Fibroblast of the aortic adventitia (primary cell): ENCODE measurements at places on chromosomes 1 and 21.

- DNase-seq = no peak
Observed at GRCh38 chr1:15727021-15727420, 9.0 kb upstream of the SLC25A34 start.

DNA sequence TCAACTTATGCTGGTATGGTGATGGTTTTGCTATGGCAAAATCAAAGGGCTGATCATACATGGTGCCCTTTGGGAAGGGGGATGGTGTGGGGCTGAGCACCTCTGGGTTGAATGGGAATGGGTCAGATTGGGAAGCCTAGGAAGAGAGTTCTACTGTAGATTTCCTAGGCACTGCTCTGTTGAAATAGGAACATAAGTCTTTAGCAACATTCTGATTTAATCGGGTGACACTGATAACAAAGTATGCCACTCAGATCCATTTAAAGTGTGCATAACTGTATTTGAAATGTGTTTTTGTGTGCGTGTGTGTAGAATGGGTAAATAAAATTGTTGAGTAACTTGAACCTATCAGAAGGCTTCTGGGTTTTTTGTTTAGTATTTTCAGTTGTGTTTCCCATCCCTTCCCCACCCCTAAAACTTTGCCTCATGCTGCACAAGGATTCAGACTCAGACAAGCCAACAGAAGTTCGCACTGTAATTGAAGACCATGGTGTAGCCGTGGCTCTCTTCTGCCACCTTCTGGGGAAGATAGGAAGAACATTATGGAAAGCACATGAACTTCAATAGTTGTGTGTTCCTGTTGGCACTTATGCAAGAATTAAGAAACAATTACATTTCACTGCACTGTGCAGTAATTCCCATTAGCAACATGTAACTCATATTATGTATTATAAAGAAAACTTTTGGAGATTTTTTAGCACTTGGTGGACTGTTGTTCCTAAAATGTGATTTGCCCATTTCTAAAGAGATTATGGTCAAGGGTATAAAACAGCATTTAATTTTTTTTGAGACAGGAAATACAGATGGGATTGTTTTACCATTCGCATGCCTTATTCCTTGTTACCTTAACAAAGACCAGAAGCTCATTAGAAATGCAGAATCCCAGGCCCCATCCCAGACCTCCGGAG, 10.9 kb upstream of the C4BPB start:
- peak; percentile 90 for DNase-seq

- DNase-seq = no peak
Observed at GRCh38 chr1:60866917-60867531, 215.3 kb upstream of the NFIA start.

DNA sequence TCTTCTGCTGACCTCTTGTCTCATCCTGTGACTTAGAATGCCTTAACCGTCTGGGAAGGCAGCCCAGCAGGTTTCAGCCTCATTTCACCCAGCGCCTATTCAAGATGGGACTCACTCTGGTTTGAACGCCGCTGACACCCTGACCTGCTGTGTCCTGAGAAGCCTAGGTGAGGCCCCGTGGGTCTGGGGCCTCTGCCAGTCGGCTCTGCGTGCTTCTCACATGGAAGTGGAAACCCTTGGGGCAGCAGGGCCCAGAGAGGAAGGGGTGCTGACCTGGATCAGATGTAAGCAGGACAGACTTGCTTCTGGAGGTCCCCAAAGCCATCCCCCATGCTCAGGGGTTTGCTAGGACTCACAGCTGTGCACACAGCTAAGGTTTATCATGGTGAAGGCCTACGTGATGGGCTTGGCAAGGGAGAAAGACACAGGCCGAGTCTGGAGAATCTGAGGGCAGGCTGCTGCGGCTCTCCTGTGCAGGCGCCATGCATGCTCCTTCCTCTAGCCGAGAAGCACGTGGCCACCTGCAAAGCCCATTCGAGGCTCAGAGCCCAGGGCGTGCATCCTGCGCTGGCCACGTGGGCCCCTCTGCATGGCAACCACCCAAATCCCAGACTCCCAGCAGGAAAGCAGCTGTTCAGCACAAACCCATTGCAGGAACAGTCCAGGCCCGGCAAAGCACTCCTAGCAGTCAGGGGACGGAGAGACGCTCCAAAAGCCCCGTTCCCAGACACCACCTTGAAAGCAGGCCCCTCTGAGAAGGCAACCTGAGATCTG, 3.8 kb downstream of the TRPM2 start:
- no peak for DNase-seq

GRCh38 chr1:18951818-18952391, 4.6 kb downstream of the IFFO2 start:
- DNase-seq = no peak

DNA sequence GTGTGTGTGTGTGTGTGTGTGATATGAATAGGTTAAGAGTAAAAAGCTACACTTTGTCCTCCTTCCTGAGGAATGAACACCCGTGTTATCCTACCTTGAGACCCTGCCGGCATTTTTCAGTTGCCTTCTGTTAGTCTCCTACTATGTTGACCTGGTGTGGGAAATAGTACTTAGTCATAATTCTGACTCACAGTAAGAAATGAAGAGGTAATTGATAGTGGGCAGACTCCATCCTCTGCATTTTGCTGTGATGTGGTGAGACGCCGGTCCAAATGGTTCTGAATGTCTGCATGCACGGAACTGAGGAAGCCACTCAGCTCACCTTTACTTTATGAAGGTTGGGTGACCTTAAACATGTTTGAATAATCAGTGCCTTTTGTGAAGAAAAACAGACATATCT, 12.6 kb downstream of the CD101 start:
- no peak for DNase-seq

GRCh38 chr1:41329662-41330587, 31.3 kb upstream of the FOXO6 start:
- no peak for DNase-seq

DNA sequence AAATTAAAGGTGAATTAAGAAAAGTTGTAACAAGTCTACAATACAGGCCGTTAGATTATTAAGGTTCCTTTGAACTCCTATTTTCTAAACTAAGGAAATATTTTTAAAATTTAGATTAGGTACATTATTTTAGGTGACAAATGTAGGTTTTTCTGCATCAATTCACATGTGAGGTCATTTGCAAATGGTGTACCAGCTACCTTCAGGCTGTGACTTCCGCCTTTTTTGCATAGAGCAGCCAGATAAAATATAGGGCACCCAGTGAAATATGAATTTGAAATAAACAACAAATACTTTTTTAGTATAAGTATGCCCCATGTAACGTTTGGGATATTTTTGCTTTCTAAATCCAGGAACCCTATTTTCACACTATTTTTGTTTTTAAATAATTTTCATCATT, 544.0 kb downstream of the LMO4 start:
- DNase-seq = no peak

- peak; percentile 33 for DNase-seq
Observed at GRCh38 chr1:33377756-33378155, 53.1 kb downstream of the PHC2 start.

GRCh38 chr1:36323636-36324352, at the start of gene EVA1B:
TSS of gene EVA1B (minus strand) at chr1:36323645. CDS start at chr1:36323037, 608 bp downstream.
- peak; percentile 76 for DNase-seq

DNA sequence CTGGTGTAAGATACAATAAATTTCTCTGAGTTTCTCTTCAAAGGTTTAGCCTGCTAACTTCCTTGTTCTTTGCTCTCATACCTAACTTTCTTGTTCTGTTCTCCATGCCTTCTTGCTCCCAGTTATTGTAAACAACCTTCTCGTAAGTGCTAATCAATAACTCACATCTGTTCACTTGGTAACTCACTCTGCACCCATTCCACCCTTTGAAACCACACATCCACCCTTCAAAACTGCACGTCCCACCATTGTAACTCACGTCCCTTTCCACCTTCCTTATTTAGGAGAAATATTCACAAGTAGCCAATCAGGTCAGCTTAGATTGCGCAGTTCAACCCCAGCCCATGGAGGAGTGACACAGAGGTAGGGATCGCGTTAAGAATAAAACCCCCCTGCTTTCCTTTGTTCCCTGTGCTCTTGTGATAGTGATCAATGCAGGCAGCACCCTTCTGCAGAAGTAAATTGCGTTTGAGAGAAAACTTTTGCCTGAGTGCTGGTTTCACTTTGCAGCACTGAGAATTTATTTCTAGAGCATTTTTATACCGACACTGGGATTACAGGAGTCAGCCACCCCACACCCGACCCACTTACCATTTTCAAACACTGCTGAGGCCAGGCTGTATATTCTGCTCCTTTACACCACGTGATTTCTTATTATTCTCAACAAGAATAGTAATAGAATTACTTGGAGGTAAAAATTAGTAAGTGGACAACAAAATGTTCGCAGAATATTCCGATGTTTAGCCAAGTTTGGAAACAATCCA, 789.2 kb upstream of the RGS18 start:
- no peak for DNase-seq

GRCh38 chr21:44199448-44199847, 41.3 kb downstream of the ICOSLG start:
- DNase-seq = no peak

- no peak for DNase-seq
Observed at GRCh38 chr1:183911285-183911684, 106.4 kb downstream of the RGL1 start.

- peak; percentile 75 for DNase-seq
Observed at GRCh38 chr1:35715568-35716002, 3.1 kb downstream of the C1orf216 start.

DNA sequence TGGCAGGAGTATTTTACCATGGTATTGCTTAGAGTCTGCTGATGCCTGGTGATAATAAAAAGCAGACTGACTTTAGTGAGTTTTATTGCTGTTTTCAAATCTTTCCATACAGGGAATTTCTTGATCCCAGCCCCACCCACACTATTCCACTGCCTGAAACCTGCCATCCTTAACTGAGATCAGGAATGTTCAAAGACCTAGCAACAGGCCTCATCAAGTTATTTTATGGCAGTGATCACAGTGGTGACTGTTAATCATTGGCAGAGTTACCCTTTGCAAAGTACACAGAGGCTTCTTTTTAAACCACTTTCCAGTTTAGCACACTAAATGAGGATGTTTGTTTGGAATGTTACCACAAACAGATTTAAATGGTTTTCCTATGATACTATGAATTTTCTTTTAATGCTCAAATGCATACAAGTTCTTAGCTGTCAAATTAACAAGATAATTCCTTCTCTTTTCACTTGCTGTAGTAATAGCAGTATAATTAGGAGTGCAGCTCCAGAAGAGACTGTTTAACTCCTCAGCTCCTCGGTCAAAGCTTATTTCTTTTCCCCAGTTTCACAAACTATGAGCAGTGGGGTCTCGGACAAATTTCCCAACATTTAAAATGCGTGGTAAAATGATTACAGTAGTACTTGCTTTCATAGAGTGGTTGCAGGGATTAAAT, 69.9 kb upstream of the USP25 start:
- DNase-seq = no peak

GRCh38 chr1:29177022-29177705, 4.5 kb downstream of the SRSF4 start:
- DNase-seq = no peak

- DNase-seq = peak; percentile 25
Observed at GRCh38 chr1:34750610-34751009, 4.2 kb upstream of the GJB5 start.

DNA sequence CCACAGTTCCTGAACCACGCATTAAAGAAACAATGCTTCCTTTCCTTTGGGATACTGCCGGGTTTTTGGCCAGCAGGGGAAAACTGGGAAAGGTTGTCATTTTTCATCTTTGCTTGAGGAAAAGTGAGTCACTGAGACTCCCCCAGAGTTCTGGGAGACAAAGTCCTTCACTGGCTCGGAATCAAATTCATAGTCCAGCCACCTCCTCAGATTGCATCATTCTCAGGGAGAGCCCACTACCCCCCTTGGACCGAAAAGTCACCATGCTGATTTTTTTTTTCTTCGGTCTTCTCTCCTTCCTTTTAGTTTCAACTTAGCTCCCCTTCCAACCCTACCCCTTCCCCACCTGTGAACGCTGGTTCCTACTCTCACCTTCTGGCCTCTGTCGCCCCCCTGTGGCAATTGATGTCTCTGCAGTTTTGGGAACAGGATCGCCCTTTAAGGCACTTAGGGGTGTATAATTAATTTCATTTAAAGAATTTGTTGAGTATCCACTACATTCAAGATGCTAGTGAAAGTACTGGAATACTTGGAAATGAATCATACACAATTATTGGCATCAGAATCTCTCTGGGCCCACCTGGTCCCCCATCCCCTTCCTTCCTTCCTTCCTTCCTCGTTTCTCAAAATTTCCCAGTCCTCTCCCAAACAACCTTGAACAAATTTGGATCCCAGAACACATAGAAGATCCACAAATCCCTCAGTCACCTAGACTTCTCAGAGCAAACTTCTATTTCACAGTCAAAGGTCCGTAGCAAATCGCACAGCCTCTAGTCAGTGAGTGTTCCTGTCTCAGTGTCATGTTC, 6.9 kb downstream of the ACKR1 start:
- DNase-seq = peak; percentile 31

DNA sequence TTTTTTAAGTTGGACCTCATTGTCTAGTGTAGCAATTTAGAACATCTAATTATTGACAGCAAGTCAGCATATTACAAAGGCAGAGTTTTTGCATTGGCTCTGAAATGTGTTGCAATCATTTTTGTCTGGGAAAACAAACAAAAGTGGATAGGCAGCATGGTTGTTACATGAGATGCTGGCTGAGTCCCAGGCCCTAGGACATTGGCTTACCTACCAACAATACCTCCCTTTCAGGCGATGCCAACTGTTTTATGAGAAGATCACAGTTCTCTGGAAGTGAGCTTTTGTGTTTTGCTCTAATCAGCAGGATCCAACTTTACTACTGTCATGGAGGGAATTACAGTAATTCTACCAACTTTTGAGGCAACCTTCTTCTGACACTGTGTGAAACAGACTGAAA, 71.5 kb upstream of the CXADR start:
- no peak for DNase-seq

GRCh38 chr1:41764656-41765055, 154.1 kb downstream of the HIVEP3 start:
- no peak for DNase-seq

- no peak for DNase-seq
Observed at GRCh38 chr21:44816761-44817505, 929 bp downstream of the SUMO3 start.

DNA sequence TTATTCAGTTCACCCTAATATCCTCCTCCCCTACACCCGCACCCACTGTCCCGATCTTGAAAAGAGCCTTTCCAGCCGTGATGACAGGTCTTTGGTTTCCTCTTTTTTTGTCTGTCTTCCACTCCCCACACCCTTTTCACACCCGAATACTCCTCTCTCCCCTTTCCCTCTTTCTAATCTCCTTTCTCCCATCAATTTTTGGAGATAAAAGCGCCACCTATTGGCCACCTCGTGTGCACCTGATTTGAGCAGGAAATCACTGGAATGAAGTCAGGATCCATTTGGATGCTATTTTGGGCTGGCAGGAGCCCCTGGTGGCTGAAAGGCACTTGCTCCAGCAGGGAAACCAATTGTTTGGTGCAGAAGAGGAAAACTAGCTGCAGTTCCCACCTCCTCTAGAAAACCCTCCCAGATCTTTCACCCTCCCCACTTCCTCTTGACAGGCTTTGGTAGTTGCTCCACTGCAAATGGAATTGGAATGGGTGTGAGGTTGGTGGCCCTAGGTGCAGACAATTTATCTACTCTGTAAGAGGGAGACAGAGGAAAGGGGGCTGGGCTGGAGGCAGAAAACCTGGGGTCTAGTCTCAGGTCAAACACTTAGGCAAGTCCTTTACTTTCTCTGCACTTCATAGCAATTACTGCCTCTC, 8.4 kb downstream of the FOXE3 start:
- peak; percentile 74 for DNase-seq
